ENCODE measurements at places on chromosomes 7 and 10.

DNA sequence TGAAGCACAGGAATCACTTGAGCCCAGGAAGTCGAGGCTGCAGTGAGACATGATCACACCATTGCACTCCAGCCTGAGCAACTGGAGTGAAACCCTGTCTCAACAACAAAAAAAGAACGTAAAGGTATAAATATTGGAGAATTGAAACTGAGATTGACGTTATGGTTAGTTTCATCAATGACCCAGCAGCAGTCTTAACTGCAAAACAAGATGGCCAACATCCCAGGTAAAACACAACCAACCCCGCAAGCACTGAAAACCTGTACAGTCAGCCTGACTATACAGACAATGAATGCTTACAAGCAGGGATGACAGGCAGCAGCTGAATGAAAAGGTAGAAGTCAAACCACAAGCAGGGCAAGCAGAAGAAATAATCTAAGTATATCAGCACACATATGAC is 34.7 kb downstream of the WAPL start:
- no peak for DNase-seq

- no peak for DNase-seq
Observed at GRCh38 chr7:93977211-93977950, 26.8 kb downstream of the BET1 start.

DNA sequence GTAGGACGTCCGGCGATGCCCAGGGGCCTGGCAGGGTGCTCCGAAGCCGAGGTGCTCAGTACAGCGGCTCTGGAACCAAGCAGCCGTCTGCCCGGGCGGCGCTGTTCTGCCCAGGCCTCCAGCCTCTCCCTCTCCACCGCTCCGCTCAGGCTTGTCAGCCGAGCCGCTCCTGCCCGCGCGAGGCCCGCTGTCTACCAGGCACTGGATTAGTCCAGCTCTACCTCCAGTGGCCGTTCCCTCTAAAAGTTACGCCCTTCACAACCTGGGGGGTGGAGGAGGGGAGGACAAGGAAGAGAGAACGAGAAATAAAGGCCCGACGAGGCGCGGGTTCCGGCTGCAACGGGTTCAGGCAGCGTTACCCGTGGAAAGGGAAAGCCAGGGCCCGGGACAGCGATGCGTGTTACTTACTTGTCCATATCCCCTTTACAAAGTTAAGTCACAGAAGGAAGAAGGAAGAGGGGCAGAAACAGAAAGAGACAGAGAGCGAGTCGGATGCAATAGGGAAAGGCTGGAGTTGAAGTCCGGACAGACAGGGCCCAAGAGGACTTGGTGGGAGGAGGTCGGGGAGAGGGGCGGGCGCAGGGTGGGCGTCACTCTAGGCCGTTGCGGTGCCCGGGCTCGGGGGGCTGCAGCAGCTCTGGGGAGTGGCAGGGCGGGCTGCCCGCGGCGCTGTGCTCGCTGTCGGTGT is 2.8 kb downstream of the SP8 start:
- DNase-seq, result peak; percentile 11

- no peak for DNase-seq
Observed at GRCh38 chr10:49325916-49326783, 27.2 kb downstream of the C10orf71 start.

GRCh38 chr10:71516890-71517289 is 120.2 kb downstream of the CDH23 start:
- DNase-seq, result no peak

DNA sequence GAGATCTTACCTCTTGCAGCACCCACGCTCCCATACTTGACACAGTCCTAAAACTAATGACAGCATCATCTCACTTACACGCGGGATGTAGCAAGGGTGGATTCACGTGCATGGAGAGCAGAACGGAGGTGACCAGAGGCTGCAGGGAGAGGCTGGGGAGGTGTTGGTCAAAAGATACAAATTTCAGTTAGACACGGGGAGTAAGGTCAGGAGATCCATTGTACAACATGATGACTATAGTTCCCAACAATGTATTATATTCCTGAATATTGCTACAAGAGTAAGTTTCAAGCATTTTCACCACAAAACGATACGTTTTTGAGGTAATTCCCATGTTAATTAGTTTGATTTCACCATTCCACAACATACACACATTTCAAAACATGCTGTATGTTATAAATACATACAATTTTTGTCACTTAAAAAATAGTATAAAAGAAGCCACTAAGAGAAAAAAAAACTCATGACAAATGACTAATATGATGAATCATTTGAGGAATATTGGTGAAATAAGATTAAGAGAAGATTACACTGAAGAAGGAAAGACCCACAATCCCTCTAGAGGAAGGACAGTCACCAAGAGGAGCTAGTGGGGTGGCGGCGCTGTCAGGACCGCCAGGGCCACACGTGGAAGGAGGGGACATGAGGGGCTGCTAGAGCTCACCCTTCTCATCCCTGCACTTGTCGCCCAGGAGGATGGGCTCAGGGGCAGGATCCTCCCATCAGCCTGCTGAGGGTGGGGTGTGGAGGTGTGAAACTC is 49.4 kb upstream of the EGFR start:
- DNase-seq, result no peak

GRCh38 chr7:150629347-150629746 is 2.8 kb downstream of the GIMAP6 start:
- DNase-seq, result no peak

DNA sequence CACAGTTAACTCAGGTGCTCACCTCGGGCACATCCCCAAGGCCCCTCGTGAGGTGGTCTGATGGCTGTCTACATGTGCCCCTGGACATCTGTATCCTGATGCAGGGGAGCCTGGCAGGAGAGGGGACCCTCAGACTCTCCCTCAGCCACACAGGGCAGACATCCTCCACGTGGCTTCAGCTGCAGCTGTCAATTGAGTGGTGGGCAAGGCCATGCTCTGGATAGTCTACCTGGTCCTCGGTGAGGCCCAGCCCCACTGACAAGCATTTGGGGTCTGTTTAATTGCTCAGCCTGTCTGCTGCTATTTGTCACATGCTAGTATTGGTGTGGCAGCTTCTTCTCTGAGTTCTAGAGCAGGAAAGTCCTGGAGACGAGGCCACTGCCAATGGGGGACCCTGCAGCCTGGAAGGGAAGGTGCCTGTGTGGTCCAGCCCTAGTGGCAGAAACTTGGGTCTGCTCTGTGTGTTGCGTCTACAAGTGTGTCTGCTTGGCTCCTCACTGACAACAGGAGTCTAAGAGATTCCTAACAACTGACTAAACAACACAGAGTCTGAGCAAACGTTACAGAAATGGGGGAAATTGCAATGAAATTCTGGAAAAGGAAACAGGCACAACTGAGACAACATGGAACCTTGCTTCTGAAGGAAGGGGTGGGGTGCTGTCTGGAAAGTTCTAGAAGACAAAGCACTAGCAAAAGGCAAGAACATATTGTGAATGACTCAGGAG is 59.3 kb upstream of the IGFBP3 start:
- peak; percentile 89 for DNase-seq

GRCh38 chr10:124039483-124040013 is 53.9 kb downstream of the CHST15 start:
- DNase-seq, result peak; percentile 3

DNA sequence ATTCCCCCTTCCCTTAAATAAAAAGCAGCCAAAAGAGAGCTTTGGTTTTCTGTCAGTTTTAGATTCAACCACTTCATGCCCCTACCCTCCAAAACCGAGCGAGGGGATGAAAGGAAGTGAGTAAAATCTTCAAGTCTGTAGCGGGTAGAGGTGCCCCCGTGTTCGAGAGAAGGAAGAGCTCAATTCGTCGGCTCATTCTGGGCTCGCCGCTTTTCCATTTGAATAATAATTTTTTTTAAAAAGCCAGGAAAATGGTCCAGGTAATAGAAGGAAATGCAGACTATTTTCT is 436.2 kb upstream of the GALNT17 start:
- DNase-seq, result no peak

DNA sequence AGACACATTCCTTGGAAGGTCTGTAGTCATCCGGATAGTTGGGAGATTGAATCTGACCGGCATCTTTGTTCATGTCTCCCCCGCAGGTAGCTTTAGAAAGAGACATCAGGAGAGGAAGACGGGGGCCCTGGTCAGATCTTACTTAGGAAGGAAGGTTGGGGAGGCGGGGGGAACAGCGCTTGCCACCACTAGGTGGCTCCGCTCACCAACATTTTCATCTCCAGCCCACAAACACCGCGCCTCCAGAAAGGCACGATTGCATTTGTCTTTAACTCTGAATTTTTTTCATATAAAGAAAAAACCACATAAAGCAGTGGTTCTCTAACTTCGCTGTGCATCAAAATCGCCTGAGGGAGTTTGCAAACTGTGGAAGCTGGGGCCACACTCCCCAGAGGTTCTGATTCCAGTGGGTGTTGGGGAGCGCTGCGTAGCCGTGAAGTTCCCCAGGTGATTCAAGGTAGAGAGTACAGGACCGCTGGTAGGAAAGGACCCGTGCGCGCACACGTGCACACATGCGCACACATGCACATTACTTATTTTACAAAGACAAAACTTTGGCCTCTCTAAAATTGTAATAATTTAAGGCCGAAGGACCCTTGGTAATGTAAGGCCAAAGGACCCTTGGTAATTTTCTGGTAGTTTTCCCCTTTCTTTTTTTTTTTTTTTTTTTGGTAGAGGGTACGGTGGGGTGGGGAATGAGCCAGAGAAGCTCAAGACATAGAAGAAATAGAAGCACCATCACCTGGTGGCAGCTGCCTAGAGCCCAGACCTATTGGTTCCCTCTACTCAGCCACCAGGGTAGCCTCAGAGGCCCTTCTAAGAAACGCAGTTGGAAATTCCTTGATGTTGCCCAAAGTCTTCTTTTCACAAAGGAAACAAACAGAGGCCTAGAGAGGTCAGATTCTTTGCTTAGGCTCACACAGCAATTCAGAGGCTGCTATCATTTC is 37.4 kb upstream of the OPALIN start:
- DNase-seq, result peak; percentile 75

GRCh38 chr7:151590071-151590849 is 70.6 kb upstream of the RHEB start:
- DNase-seq, result no peak

GRCh38 chr7:152600266-152600665 is 75.7 kb downstream of the XRCC2 start:
- no peak for DNase-seq

GRCh38 chr10:31549896-31550295 is 230.9 kb downstream of the ZEB1 start:
- DNase-seq, result peak; percentile 88

DNA sequence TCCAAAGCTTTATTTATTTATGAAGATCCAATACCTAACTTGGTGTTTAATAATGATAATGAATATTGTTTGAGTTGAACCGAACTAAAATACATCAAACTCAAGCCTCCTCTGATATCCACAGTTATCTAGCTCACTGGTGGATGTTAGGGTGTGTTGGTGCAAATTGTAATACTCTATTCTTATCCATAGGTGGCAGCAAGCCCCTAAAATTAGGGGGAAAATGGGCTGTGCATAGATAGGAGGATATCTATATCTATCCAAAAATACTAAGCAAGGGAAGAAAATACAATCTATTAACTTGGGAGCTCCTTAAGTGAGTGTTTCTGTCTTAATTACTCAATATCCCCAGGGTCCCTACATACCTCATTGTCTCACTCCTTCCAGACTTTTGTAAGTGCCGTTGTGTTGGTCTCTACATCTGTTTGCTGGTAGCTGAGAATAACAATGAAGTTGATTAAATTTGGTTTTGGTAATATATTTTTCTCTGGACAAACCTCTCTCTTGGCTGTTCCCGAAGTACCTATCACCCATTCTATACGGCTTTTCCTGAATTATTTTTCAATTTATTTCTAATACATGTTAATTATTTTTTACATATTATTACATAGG is 55.0 kb upstream of the VWDE start:
- peak; percentile 27 for DNase-seq

DNA sequence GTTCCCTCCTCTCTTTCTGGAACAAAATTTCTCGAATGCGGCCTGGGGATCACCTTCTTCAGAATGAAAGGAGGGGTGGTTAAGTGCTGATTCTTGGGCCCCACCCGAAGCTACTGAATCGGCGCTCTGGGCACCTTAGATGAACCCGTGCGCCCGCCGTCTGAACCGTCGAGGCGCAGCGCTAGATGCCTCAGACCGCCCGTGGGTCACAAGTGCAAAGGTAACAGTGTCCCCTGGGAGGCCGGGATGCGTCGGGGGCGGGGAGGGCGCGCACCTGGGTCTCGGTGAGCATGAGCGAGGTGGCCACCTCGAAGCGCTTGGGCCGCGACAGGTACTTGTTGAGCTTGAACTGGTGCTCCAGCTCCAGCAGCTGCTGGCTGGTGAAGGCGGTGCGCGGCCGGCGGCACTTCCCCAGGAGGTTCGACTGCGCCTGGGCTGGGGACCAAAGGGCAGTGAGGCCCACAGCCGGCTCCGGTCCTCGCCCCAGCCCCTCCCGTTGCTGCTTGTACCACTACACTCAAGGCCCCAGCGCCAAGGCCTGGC is 4.2 kb downstream of the MNX1 start:
- DNase-seq, result no peak

DNA sequence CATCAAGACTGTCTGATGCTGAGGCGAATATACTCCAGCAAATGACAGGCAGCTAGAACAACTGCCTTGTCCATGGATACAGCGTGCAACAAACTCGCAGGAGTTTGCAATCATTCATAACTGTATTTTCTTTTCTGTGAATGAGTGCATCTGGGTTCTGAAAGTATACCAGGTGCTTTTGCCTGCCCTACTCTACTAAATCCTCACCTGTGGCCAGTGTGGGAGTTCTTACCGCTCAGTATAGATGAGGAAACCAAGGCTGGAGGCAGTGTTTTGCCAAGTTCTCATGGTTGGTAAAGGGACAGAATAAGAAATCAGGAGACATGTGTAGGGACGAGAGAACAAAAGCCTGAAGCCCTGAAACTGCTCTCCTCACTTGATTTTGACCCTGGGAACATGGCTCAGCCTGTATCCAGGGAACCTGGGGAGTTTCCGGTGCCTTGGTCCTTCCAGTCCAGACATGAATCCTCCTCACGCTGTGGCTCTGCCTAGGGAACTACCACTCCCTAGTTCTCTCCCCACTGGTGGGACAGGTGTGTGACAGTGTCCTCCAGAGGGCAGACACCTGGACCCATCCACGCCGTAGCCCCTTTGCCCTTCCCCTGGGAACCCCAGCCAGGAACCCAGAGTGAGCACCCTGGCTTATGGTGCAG is 142.0 kb downstream of the CDH23 start:
- no peak for DNase-seq

DNA sequence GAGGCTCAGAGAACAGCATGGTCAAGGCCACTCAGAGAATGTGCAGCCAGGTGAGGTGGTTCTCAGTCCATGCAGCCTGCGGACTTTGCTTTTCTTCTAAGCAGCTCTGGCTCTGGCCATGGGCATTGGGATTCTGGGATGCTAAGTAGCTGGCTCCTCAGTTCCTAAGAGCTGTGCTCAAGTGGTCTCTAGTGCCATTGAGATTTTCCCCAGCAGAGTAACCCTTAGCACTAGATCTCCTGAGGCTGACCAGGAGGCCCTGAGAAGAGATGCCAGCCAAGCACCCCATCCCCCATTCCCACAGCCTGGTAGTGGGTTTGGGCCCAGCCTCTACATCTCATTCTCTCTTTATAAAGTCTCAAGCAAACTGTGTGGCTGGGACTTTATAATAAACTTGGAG is 77.1 kb downstream of the KCNMA1 start:
- DNase-seq, result no peak

- no peak for DNase-seq
Observed at GRCh38 chr7:4519819-4520520, 162.1 kb upstream of the FOXK1 start.

- DNase-seq, result peak; percentile 10
Observed at GRCh38 chr7:90384433-90384832, 18.8 kb upstream of the CLDN12 start.

GRCh38 chr7:43735403-43735801 is 6.1 kb upstream of the COA1 start:
- no peak for DNase-seq
